Activated CD4-positive, alpha-beta memory T cell treated with anti-CD3 and anti-CD28 coated beads for 36 hours (primary cell): ENCODE measurements at places on chromosomes 12 and 14. TPM values are rescaled to one million over a fixed set of nuclear protein-coding genes. Genes with fewer than 3 reads are reported as not detected.

Gene SEC23A
- 54.9 TPM for total RNA-seq

Gene PAX9
- total RNA-seq: not detected

Gene ADAMTS20
- total RNA-seq: not detected

Gene GDF3
- total RNA-seq: not detected

DNA sequence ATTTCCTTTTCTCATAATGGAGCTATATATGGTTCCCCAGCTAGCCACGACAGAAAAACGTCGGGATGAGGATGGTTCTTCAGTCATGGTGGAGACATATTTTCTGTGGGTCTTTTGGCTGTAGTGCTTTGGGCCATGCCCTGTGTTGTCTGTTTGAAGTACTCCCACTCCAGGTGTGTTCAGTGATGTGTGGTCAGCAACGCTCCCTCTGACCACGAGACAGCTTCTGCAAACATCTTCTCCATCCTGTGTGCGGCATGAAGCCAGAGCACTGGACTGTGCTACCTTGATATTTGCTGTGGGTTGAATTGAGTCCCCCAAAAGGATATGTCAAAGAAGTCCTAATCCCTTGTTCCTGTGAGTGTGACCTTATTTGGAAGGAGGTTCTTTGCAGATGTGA, 931.2 kb downstream of the NRXN3 start:
- no peak for DNase-seq

GRCh38 chr12:88026196-88026595, 3.0 kb downstream of the C12orf50 start:
- no peak for DNase-seq
